ENCODE measurements at places on chromosomes 2 and 18. TPM values are rescaled to one million over a fixed set of nuclear protein-coding genes. Genes with fewer than 3 reads are reported as not detected.

Gene HRH4
- total RNA-seq, result 2.0 TPM

Gene KLHL14
- total RNA-seq, result not detected

Gene GREB1
- 0.25 TPM for total RNA-seq

Gene CYBRD1
- total RNA-seq, result 2.7 TPM

Gene OTOS
- total RNA-seq, result not detected

Gene ZBTB7C
- 0.11 TPM for total RNA-seq

Gene GKN1
- not detected for total RNA-seq

Gene POMC
- 3.0 TPM for total RNA-seq

Gene PSMA8
- 1.7 TPM for total RNA-seq

Gene MOGAT1
- total RNA-seq, result not detected

Gene RTP5
- 0.07 TPM for total RNA-seq

Gene COPS9
- total RNA-seq, result 103 TPM

Gene CDK15
- total RNA-seq, result not detected

Gene RGPD6
- total RNA-seq, result 12.0 TPM

Gene NCKAP5
- not detected for total RNA-seq

Gene PLA2R1
- not detected for total RNA-seq

Gene ITM2C
- 15.8 TPM for total RNA-seq

Gene STRADB
- total RNA-seq, result 14.4 TPM
